ENCODE measurements at places on chromosomes 7 and 10. TPM values are rescaled to one million over a fixed set of nuclear protein-coding genes. Genes with fewer than 3 reads are reported as not detected.
A peak's percentile ranks its signal among the peaks of the same experiment; 100 is the strongest.

The SPDYE5 gene
- total RNA-seq = not detected

The KCP gene
- not detected for total RNA-seq

GRCh38 chr7:69605546-69605945, 7.3 kb downstream of the AUTS2 start:
- DNase-seq = no peak

DNA sequence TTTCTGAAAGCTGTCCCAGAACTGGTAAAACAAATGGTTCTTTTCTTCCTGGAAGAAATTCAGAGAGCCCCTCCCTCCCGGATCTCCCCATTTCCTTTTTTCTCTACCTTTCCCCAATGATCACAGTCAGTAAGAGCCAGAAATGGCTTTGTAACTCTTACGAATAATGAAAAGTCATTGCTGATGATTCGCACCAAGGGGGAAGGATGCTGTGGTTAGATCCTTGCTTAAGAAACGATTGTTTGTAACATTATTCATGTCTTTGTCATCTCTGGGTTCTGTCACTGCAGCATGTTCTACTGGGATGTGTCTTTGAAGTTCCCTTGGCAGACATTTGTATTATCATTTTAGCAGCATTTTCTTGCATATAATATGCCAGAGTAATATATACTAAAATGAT, 138.9 kb downstream of the CACNB2 start:
- no peak for DNase-seq

DNA sequence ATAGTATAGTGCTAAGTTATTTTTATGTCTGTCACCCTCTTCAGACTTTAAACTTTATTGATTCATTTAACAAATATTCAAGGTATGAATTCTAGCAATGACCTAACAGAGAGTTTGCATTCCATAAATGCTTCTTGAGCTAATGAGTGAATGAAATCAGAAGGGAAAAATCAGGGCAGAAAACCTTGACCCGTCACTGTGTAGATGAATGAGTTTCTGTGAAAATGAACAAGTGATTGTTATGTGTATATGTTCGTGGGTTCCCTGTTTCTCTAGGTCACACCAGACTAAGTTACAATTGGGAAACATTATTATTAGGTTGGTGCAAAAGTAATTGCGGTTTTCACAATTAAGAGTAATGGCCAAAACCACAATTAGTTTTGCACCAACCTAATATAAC, 30.1 kb downstream of the APBB1IP start:
- no peak for DNase-seq

The GPNMB gene
- 137 TPM for total RNA-seq

The OPALIN gene
- not detected for total RNA-seq

- DNase-seq = no peak
These were observed 339.9 kb downstream of the CCSER2 start for GRCh38 chr10:84668186-84668763.

DNA sequence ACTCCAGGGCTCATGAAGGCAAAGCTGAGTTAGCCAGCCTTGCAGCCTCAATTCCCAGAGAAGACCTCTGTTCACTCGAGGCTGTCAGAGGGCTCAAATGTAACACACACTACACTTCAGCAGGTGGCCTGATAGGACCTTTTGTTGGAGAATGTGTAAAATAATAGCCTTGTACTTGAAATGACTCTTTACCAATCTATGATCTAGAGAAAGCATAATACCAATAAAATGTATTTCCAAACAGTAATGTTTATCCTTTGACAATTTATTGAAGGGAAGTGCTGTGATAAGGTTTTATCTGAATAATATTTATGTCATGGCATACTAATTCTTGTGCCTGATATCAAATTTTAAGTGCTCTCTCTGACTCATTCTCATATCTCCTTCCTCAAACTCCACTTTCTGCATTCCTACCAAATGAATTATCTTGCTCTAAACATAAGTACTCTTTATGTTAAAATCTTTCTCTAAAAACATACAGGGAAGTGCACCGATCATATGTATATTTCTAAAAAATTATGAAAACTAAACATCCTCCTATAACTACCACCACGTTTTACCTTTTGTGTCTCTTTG, 20.9 kb downstream of the CYP3A7 start:
- no peak for DNase-seq

GRCh38 chr7:127979728-127980126, 51.5 kb downstream of the LRRC4 start:
- DNase-seq = no peak

- DNase-seq = no peak
These were observed 19.5 kb upstream of the ITGB8 start for GRCh38 chr7:20310963-20311742.

DNA sequence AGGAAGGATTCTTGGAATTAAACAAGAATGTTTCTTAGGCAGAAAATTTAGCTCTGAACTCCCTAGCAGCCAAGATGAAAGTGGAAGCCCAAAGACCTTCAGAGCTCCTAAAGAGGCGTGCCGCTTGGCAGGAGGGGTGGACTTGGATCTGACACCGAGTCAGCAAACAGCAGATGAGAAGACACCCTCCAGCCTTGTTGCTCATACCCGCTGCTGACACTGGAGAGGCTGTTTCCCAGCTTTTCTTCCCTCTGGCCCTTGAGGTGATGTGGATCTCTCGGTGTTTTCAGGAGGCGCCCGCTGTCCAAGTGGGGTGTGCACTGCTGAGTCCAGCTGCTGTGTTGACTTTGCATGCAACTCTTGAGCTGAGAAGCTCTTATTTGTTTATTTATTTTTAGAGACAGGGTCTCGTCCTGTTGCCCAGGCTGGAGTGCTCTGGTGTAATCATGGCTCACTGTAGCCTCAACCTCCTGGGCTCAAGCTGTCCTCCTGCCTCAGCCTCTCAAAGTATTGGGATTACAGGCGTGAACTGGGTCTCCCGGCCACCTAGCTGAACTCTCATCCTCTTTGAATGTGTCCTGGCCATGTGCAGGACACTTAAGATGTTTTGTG, 21.5 kb downstream of the SLC18A2 start:
- DNase-seq = peak; percentile 36

- DNase-seq = no peak
These were observed 78.1 kb downstream of the VSTM4 start for GRCh38 chr10:49037187-49037586.

The CALCR gene
- not detected for total RNA-seq

DNA sequence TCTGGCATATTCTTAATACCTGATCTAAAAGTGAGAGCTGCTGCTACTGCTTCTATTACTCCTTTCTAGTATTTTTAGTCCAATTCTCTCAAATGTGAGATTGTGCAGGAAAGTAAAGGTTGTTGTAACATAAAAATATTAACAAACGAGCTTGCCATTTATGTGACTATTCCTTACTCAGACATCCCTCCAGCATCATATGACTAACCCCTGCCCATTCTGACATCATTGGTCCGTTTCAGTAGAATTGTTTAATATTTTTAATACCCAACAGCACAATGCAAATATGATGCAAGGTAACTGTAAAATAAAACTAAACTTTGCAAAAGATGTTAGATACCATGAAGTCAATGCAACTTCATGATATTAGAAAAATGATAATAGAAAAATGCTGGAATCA, 83.6 kb downstream of the CFAP58 start:
- no peak for DNase-seq

The TRA2A gene
- 16.0 TPM for total RNA-seq

DNA sequence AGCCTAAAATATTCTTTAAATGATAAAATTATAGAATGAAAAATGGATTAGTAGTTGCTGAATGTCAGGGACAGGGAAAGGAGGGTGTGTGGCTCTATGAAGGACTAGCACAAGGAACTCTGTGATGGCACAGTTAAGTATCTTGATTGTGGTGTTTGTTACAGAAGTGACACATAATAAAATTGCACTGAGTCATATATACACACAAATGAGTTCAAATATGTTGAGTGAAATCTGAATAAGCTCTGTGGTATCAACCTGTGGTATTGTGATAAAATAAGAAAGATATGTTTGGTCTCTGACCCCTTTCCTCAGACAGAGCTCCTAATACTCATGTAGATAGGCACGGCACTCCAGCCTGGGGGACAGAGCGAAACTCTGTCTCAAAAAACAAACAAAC, 181.5 kb upstream of the TRIM24 start:
- no peak for DNase-seq

- no peak for DNase-seq
These were observed 85.1 kb upstream of the TNRC18 start for GRCh38 chr7:5508698-5509097.

DNA sequence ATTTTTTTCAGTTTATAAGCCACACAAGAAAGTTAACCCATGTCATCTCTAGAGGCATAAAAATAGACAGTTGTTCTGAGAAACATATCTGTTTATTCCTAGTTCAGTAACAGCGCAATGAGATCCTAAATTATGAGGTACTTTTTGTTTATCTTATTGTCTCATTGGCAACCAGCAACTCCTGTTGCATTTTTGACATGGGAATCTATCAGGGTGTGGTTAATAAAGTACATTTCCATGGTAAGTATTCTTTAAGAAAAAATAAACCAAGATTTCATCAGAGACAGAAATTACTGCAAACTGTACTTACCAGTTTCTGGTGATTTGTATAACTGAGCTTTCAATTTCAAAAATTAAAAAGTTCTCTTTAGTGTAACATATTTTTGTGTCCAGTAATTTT, 9.0 kb downstream of the FAS start:
- DNase-seq = no peak

The STN1 gene
- total RNA-seq = 35.3 TPM

GRCh38 chr7:133629701-133630100, 376.8 kb downstream of the EXOC4 start:
- no peak for DNase-seq

DNA sequence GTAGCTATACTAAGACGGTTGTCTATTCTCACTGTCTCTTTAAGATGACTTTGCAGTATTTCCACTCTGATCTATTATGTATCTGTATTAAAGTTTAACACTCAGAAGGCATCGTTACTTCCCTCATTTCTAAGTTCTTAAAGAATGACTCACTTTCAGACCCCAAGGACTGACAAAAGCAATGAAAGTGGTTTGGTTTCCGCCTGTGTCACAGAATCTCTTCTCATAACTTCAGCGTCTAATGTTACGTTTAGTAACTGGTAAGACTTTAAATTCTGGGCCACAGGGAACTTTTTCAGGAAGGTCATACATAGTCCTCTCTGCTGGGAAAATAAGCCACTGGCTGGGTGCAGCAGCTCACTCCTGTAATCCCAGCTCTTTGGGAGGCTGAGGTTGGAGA, 892.0 kb upstream of the AUTS2 start:
- DNase-seq = no peak

The DKK1 gene
- not detected for total RNA-seq

GRCh38 chr7:107975394-107976013, 27.5 kb downstream of the LAMB1 start:
- no peak for DNase-seq

DNA sequence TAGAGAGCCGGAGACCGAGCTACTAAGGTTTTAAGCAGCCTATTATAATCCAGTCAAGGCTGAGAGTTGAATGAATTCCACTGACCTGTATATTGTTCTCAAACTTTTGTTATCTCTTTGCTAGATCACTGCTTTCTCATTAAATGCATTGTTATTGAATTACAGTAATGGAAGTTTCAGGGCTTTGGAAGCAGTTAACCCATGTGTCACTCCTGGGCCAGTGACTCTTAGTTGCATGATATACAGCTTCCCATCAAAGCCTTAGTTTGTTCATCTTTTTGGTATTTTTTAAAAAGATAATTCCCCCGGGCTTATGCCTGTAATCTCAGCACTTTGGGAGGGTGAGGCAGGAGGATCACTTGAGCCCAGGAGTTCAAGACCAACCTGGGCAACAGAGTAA, 55.4 kb upstream of the KIAA1217 start:
- DNase-seq = no peak

DNA sequence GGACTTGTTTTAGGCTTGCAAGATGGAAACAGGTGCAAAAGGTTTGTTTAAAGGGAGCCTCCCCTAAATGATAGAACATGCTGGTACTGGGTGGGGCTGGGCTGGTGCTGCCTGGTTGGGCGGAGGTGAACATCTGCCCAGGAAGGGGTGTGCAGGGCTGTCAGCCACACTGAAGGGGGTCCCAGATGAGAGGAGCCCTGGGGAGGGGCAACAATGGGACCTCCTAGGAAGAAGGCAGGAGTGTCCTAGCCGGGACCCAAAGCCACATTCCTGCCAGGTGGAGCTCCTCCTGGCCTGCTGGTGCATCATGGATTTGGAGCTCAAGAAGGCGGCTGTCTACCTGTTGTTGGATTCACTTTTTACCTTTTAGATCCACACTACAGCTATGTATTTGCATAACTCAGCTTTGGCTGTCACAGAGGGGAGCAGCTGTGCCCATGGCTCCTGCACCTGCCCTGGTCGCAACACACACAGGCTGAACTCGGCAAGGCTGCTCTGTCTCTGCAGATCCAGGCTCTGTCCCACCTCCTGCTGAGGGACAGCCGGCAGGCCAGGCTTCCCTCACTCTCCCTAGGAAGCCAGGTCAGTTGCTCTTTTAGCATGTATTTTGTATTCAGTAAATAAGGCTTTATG, 59.9 kb downstream of the ADARB2 start:
- DNase-seq = no peak

The AKR1D1 gene
- not detected for total RNA-seq

DNA sequence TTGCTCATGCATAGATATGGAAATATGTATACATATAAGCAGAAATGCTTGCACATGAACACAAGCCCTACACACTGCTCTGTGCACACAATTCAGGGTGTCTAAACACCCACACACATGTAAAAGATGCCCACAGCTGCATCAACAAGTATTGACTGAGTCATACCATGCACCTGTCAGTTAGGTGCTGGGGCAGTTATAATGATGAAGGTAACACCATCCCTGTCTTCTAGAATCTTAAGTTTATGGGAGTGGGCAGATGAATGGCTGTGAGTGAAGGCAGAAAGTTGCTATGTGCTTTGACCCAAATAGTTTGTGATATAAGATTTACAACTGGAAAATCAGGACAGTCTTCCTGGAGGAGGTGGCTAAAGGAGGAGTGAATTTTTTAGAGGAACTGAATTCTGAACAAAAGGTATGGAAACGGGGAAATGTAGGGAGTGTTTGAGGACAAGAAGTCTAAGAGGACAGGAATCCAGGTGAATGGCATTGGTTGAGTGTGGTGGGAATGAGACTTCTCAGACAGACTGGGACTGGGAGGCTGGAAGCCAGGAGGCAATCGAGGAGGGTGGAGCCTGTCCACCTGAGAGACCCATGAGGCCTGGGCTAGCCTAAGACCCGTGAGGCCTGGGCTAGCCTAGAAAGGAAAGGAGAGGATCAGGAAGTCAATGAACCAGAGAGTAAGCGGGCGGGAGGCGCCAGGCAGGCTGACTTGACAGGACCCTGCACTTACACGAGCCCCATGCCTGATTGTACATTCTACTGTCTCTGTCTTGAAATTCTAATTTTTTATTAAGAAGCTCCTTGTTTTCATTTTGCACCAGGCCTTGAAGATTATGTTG, 20.7 kb downstream of the POLL start:
- no peak for DNase-seq

The RNF32 gene
- total RNA-seq = 0.79 TPM

GRCh38 chr10:71659111-71659634, 60.4 kb downstream of the C10orf105 start:
- no peak for DNase-seq

GRCh38 chr10:84695902-84696301, 367.5 kb downstream of the CCSER2 start:
- no peak for DNase-seq

The GSTO2 gene
- total RNA-seq = 0.63 TPM

The SYT15B gene
- total RNA-seq = 1.5 TPM

Measured in right atrium auricular region (tissue), 2 donors.